ENCODE measurements at places on chromosomes 4 and X. TPM values are rescaled to one million over a fixed set of nuclear protein-coding genes. Genes with fewer than 3 reads are reported as not detected.

DNA sequence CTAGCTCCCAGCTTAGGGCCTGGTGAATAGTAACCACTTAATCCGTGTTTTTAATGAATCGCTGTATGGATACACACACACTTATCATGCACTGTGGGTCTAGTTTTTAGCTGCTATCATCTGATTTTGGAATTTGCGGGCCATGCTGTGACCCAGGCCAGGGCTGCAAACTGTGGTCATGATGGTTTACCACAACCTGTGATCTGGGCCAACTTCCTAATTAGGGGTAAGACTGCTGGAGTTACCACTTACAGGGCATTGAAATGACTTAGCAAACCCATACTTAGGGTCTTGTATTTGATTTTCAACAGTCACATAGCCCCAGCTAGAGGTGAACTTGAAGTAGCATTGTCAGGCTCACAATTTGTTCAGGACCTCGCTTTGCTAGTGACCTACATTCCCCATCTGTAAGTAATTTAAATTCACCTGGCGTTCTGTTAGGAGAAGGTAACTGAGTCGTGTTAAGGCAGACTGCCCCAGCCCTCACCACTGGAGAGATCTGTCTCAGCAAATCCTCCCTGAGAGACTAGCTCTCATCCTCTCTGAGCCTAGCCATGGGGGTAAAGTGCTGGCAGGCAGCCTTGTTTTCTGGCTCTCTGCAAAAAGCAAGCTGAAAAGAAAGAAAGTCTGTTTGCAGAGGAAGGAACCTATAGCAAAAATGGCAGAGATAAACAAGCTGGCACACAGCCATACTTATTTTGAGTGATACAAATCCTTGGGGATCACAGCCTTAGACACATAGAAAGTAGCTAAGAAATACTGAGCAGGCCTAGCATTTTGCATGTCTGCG, 33.8 kb upstream of the EGFL6 start:
- no peak for DNase-seq

- DNase-seq: peak; percentile 76
Observed at GRCh38 chr4:24024605-24025004, 134.8 kb upstream of the PPARGC1A start.

DNA sequence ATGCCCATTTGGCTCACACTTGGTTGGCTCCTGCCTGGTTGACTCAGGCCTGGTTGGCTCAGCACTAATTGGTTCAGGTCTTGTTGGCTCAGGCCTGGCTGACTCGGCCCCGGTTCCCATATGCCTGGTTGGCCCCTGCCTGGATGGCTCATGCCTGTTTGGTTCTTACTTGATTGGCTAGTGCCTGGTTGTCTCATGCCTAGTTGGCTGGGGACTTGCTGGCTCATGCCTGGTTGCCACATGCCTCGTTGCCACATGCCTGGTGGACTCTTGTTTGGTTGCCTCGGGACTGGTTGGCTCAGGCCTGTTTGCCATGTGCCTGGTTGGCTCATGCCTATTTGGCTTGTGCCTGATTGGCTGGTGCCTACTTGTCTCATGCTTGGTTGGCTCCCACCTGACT, 103.7 kb downstream of the APOOL start:
- no peak for DNase-seq

GRCh38 chr4:103019308-103020124, at the start of gene SLC9B1:
SLC9B1 (minus strand) TSS chr4:103019705; CDS start chr4:102991711, 27,994 bp downstream.
- peak; percentile 98 for DNase-seq

DNA sequence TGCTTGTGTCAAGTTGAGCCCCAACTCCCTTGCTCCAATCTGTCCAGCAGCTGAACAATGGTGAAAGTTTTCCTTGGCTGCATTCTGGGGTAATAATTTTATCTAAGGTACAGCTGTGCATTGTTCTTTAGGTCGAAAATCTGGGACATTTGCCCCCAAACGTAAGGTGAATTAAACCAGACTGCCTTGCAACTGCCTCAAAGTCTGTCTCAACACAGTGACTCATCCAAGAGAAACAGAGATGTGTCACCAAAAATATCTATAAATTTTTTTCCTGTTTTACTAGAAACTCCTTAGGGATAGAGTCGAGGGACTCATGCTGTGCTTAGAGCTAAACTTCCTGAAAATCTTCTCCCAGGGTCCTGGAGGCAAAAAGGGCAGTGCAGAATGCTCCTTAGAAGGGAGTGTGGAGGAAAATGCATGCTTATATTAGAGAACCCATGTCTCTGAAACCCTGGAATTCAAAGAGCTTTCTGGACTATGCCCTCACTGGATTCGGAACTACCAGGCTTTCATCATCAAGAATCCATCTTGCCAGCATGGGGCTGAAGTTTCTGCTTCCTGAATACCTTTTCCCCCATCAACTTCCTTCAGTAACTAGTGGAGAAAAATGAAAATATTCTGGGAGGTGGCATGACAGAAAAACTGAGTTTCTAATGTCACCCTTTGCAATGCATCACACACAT, 115.7 kb downstream of the PALLD start:
- DNase-seq: peak; percentile 73

- no peak for DNase-seq
Observed at GRCh38 chr4:47313384-47313783, 150.1 kb downstream of the COMMD8 start.

DNA sequence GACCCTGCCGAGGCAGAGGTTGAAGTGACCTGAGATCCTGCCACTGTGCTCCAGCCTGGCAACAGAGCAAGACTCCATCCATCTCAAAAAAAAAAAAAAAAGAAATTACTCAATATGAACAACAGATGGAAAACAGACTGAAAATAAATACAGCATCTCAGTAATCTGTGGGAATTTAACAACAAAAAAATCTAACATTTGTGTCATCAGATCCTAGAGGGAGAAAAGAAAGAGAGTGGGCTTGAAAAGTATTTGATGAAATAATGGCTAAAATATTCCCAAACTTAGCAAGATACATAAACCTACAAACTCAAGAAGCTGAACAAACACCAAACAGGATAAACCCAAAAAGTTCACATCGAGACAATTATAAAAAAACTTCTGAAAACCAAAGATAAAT, 84.7 kb downstream of the CENPC start:
- no peak for DNase-seq

GRCh38 chrX:118480172-118480571, 15.4 kb upstream of the DOCK11 start:
- DNase-seq: peak; percentile 46

GRCh38 chr4:2087170-2087569, 28.0 kb downstream of the NAT8L start:
- DNase-seq: peak; percentile 39

DNA sequence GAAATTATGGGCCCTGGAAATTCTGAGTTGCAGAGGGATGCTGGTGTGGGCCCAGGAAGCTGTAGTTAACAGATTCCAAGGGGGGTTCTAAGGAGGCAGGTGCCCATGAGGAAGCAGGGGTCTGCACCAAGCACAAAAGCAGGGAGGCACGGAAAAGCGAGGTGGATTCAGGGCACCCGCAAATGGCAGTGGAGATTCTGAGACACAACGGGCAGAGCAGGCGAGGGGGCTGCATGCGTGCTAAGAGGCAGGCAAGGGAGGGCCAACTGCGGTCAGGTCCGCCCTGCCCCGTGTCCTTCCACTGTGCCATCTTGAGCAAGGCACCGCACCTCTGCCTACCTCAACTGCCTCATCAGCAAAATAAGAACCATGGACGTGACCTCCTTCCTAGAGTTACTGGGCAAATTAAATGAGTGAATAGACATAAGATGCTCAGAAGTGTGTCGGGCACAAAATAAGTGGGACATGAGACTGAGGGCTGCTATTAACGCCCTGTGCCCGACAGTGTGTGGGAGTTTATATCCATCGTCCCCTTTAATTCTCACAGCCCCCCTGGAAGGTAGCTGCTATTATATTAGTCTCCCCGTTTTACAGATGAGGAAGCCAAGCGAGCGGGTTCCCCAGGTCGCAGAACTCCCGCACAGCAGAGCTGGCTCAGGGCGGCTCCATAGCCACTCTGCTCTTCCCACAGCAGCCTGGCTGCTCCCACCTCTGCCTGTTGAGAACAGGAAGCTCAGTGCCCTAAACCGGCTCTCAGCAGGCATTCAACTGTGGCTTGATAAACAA, 67.6 kb downstream of the PPP2R2C start:
- DNase-seq: no peak

GRCh38 chr4:176443646-176444409, 124.1 kb downstream of the SPCS3 start:
- no peak for DNase-seq

DNA sequence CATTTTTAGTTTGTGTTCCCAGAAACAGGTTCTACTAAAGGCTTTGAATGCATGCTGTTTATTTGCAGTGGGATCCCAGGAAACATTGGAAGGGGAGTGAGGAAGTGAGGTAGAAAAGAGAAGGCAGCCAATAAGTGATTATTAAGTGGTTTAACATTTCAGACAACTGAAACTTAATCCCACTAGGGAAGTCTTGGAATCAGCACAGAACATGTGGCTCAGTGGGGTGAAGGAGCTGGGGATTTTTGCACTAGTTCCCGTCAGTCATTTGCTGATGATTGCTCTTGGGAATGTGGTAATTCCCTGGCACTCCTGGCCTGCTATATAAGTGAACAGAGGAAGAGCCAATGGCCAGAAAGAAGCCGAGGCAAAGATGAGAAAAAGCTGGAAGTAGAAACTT, 1053.0 kb upstream of the IGFBP7 start:
- no peak for DNase-seq

DNA sequence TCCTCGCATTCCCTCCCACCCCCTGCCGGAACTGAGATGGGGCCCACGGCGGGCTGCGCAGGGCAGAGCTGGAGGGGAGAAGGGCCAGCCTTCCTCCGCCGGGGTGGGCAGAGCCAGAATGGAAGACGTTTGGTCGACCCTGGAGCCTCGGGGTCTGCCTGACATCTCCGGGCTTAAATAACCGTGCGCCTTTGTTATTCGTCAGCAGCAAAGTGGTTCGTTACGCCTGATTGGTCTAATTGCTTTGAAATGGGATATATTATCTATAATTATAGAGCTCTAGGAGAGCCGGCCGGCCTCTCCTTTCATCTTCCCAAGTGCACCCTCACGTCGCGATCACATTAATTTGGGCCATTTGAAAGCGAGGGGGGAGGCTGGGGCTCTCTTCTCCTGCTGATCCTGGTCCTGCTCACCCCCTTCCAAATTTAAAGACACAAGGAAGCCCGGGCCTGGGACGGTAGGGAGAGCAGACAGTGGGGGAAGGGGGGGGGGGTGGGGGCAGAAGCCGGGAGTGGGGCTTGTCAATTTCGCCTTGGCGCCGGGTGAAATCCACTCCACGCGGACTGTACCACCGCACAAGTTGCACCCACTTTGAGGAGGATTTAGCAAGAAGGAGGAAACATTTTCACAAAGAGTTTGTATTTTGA, 4.7 kb upstream of the MSX1 start:
- DNase-seq: no peak

DNA sequence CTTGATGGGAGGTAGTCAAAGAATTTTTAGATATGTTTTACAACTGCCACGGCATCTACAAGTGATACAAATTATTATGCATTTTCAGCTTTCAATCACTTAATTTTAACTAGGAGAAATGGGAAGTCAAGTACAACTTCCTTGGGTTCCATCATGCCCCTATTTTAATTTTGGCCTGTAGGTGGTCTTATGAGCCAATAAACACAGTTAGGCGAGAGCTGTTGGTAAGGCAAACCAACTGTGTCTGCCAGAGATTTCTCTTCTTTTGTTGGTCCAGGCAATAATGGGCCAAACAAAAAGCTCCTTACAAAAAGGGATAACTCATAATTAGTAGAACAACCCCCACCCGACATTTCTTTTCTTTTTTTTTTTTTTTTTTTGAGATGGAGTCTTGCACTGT, 63.3 kb upstream of the ARX start:
- no peak for DNase-seq

DNA sequence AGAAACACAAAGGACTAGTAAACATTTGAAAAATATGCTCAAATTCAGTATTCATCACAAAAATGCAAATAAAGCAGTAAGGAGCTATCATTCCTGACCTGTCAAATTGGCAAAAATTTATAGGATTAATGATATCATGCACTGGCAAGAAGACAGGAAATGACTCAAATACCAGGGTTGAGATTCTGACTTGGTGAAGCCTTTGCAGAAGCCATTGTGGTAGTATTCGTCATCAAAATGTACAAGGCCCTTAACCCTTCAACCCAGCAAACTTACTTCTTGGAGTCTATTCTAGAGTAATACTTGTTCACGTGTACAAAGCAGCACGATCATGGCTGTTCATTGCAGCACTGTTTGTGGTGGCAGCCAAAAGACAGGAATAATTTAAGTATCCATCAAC, 132.4 kb downstream of the ENOX2 start:
- peak; percentile 67 for DNase-seq

DNA sequence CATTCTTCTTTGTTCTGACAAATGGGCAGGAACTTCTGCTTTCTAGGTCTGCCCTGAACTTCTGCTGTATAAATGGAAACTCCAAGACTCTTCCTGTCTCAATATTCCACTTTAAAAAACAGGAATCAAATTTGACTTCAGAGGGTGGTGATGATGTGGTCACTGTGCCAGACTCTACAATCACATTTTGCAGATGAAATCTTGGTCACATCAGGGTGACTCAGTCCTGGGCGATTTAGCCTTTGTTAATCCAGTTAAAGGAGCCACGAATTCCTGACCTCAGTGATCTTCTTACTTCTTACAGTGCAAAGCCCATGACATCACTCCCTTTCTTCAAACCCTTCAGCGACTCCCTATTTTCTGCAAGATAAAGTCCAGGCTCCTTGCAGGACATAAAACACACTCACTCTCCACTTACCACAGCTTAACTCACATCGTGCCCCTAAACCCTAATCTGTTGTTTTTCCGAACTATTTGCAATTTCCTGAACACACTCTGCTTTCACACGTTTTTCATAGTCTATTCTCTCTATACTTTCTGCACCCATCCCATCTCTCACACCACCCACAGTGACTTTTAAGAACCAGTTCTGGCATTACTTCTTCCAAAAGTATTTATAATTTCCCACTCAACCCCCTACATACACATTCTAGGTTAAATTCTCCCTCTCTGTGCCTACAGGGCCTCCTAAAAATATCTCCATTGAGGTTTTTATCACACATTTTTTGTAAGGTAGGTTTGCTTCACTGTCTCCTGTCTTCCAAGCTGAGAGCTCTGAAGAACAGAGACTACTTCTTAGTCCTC, 11.1 kb downstream of the GASK1B start:
- DNase-seq: peak; percentile 95

GRCh38 chr4:24686866-24687692, 102.7 kb upstream of the DHX15 start:
- peak; percentile 12 for DNase-seq

DNA sequence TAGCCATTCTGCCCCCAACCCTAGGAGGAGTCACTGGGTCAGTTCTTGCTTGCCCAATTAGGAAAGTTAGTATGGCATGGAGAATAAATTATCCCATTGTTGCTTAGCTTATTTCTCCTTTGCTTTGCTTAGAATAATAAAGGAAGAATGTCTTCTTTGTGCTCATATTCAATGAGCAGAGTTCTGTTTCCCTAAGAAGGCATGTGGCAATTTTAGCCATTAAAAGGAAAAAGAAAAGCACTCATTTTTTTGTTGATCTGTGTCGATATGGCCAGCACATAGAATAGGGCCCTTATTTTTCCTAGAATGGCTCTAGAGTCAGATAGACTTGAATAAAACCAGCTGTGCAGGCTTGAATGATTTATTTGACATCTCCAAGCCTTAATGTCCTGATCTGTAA, 166.4 kb upstream of the PPARGC1A start:
- DNase-seq: no peak

The IL2RG gene
- not detected for total RNA-seq

The PHOX2B gene
- not detected for total RNA-seq

The ZAR1 gene
- total RNA-seq: not detected

The WDR13 gene
- 87.3 TPM for total RNA-seq
